ENCODE measurements at places on chromosomes 5 and 9.

DNA sequence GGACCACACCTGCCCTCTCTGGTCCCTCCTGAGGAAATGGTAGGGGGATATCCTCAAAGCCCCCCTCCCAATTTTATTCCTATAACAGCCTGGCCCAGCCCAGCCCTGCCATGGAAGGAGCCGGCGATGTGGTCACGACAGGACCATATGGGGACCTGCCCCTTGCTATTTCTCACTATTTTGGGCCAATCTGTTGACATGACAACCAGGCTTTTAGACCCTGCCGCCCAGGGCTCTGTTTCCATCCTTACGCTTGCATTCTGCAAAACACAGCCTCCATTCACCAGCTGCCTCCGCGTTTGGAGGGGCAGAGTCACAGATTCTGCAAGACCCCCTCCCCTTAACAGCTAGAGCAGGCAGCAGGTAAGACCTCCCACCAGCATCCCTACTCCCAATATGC is 112.2 kb downstream of the GABBR2 start:
- no peak for DNase-seq

- no peak for DNase-seq
These were observed 131.5 kb downstream of the ZNF354C start for GRCh38 chr5:179191506-179192184.

GRCh38 chr9:109906766-109907382 is 126.9 kb downstream of the PALM2AKAP2 start:
- DNase-seq: no peak

DNA sequence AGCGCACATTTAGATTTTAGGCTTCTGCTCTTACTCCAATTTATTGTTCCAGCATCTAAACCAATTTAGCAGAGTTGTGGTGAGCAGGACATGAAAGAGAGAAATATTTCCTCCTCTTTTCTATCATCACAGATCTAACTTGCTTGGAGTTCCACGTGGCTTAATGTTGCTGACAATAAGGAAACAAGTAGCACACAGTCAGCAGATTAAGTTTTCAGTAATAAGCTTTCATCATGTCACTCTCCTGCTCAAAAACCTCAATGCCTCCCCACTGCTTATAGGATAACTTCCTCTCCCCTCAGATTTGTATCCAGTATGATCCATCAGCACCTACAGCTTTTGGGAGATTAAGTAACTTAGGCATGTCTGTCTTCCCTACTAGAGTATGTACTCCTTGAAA is 10.4 kb upstream of the SSBP2 start:
- DNase-seq: no peak

DNA sequence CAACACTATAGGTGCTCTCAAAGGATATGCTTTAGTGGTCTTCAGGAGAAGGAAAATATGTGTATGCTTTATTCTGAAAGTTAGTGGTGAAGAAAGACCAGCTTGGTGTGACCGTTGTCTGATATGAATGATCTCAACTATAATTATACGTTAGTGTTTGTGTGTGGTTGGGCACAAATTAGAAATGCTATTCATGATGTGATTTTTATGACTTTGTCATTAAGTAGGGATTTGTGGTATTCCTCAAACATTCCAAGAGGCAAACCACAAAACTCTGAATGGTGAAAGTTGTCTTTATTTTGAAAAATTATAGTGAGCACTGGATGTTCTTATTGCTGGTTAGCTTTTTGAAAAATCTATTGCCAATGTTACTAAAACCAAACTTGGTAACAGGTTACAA is 6.2 kb upstream of the F2R start:
- DNase-seq: no peak

- DNase-seq: no peak
These were observed 75.0 kb downstream of the TNC start for GRCh38 chr9:115042781-115043509.

- no peak for DNase-seq
These were observed 350.2 kb downstream of the DTWD2 start for GRCh38 chr5:118637947-118638670.

DNA sequence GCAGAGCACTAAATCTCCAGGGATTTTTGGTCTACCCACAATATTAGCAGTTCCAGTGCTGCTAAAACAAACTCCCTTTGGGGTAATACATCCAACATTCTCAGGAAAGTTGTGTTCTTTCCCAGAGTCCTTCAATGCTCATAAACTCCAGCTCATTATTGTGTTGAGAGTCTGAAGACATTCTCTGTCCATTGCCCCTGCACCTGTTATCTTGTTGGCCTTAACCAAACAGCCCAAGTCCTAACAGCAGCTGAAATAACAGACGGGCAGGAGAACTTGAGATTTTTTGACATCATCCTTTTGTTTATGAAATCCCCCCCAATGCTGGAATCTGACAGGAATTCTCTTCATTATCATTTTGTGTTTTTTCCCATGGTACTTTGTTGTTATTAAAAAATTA is 110.8 kb downstream of the PAPPA start:
- DNase-seq: no peak

DNA sequence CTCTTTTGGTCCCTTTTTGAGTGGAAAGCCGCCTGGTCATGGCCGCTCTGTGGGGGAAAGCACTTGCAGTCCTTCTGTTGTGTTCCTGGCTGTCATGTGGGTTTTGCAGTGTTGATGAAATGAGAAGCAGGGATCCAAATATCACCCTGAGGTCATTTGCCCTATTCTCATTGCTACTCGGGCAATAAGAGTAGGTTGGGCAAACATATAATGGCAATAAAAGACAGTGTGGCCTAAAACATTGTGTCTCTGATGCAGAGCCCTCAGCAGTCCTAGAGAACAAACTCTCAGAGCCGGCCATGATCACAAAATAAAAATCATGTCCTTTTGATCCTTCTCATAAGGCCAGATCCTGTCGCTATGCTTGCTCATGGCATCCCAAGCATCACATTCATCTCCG is 361.1 kb upstream of the KLF4 start:
- no peak for DNase-seq

DNA sequence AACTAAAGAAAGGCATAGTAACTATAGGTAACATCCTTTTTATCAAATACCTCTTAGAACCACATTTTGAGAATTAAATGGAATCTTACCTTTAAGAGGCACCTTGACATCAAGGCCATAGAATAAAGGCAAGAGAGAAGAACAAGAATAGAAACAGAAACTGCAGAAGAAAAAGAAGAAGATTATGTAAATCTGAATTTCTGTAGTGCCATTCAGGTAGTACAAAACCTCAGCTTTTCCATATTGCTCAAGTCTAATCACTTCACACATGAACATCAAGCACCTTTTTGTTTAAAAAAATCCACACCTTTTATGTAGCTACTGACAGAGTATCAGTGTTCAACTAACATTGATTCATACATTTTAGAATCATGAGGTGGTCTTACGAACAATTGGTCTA is 91.8 kb upstream of the DPYSL3 start:
- no peak for DNase-seq

DNA sequence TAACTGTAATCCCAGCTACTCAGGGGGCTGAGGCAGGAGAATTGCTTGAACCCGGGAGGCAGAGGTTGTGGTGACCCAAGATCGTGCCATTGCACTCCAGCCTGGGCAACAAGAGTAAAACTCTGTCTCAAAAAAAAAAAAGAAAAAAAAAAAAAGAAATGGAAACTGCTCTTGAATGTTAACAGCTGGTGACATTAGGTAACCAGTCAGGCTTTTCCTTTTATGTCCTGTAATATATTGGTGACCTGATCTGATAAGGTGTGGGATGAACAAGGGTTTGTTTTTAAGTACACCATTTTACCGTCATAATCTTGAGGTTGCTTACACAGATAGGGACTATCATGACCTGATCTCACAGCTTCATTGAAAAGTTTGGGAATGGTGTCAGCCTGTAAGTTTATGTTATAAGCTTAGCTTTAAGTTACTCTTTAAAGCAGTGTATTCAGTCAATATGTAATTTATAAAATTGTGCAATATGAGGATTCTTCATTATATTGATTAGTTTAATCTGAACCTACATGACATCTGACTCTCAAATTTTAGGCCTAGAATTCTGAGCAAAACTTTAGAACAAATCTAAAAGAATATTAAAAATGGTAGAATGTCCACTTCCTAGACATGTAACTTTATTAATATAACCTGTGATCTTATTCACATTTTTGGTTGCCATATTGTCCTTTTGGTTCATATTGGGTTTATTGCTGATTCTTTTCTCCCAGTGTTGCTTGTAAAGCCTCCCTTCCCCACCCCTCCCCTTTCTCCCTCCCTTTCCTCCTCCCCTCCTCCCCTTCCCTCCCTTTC is 41.4 kb downstream of the RAI14 start:
- DNase-seq: no peak

DNA sequence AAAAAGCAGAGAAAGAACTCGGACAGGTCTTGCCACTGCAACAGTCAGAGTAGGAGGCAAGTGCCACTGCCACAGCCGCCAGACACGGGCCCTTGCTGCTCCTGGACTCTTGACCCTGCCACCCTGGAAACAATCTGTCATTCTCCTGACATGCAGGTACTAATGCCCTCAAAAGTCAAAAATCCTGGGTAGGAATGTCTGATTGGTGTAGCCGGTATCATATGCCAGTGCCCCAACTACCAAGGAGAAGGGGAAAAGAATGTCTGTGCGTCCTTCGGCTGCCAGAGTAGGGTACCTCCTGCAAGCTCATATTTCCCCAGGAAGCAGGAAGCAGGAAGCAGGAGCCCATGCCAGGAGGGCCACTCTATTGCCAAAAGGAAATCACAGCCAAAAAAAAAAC is 30.5 kb upstream of the F2RL1 start:
- DNase-seq: no peak

GRCh38 chr5:171386861-171387344 is 746 bp upstream of the NPM1 start:
- DNase-seq: peak; percentile 6

DNA sequence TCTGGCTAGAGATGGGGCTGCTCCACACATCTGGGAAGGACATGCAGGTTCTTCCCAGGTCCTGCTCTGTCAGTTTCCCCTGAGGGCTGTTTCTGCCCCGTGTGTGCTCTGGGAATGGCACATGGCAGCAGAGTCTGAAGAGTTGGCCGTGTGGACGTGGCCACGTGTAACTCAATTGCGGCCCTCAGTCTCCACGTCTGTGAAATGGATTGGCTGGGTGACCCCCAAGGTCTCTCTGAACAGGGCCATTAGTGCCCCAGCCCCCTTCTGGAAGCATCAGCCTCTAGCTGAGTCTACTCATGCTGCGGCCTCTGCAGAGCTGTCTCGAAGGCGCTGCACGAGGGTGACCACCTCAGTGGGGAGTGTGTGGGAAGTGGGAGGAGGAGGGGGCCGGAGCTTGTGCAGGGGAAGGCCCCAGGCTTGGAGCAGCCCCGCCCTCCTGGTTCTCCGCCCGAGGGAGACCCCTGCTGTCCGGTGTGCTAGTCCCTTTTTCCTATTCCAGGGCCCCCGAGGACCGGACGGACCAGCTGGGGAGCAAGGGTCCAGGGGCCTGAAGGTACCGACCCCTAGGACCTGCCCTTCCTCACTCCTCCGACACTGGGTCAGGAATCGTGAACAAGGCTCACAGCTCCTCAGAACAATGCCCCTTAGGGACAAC is 58.9 kb upstream of the ORM1 start:
- no peak for DNase-seq

- no peak for DNase-seq
These were observed 39.9 kb upstream of the MTMR12 start for GRCh38 chr5:32352685-32353084.

DNA sequence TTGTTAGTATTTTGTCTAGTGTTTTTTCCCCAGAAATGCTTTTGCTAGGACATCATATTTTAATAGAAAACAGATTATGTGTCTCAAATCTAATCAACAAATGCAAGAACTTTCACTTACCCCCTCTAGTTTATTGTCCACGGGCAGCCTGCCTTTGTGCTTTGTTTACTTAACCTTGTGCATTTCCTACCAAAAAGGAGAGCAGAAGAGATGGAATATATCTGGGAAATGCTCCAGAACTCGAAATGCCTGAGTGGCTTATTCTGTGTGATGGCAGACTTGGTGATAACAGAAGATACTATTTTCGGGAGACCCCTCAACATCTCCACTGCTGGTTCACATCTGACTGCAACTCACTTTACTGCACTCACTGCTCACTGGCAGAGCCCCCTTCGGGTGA is 33.3 kb upstream of the SPDL1 start:
- DNase-seq: no peak

DNA sequence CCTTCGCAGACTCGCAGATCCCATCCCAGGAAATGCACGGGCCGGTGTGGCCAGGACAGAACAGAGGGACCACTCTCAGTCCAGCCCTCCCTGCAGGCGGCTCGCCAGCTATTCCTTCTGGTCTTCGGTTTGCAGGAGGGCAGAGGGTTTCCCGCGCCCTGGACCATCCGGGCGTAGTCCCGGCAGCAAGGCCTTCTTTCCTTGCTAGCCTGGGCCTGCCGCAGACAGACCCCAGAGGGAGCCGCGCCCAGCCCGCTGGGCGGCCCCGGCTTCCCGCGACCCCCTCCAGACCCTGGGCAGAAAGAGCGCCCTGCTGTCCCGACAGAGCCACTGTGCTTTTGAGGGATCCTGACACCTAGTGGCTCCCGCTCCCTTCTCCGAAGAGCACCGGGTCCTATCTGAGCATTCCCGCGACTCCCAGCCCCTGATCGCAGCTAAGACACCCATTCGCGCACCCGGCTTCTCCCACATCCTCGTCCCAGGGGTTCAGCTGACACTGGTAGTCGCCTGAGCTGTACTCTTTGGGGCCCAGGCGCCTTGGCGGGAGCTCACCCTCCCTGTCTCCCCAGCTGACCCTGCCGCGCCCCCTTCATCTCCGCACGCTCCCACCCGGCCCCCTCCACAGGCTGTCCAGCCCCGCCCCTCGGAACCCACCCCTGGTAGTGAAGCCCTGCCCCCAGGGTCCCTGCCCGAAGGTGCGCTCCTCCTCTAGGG is 1.1 kb downstream of the CFAP90 start:
- DNase-seq: no peak

DNA sequence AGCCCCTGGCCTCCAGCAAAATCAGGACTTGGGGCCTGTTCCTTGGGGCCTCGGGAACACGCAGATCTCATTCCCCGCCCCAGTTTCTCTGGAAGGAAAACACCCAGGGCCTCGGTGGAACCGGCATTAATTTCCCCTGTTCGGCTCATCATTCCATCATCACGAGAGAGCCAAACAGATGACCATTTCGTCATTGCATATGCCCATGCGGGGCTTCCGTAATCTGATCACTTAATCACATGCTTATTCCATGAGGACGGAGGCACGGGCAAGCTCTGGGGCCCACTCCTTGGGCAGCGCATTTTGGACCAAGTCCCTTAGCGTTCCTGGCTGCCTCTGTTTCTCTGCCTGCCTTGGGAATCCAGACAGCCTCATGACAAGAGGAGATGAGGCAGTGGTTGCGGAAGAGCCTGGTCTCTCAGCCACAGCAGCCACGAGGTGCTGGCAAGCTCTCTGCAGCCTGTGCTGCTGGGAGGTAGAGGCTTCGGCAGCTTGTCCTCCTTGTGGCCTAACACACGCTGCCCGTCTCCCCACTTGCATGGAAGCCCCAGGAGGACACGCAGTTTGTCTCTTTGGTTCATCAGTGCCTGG is 65.0 kb upstream of the IER5L start:
- DNase-seq: no peak

DNA sequence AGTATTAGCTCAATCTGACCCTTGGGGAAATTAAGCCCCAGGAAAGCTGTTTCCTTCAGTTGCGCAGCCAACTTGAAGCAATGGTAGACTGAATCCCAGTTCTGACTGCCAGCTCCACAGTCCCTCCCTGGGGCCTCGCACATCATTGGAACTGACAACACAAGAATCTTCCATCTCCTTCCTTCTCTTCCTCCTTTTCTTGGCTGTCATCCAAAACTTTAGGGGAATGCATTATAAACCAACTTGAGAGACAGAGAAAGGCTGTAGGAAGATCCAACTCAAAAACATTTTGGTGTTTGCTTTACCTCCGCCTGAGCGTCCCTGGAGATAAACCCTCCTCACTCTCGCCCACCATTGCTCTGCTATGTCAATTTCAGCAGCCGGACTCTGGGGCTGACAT is 16.6 kb downstream of the KCNIP1 start:
- DNase-seq: no peak

GRCh38 chr9:128118472-128118857 is 9.1 kb downstream of the PTGES2 start:
- DNase-seq: no peak
